ENCODE measurements at places on chromosomes 12 and 14.
A peak's percentile ranks its signal among the peaks of the same experiment; 100 is the strongest.

- no peak for DNase-seq
Observed at GRCh38 chr14:36275741-36276140, 44.7 kb downstream of the MBIP start.

DNA sequence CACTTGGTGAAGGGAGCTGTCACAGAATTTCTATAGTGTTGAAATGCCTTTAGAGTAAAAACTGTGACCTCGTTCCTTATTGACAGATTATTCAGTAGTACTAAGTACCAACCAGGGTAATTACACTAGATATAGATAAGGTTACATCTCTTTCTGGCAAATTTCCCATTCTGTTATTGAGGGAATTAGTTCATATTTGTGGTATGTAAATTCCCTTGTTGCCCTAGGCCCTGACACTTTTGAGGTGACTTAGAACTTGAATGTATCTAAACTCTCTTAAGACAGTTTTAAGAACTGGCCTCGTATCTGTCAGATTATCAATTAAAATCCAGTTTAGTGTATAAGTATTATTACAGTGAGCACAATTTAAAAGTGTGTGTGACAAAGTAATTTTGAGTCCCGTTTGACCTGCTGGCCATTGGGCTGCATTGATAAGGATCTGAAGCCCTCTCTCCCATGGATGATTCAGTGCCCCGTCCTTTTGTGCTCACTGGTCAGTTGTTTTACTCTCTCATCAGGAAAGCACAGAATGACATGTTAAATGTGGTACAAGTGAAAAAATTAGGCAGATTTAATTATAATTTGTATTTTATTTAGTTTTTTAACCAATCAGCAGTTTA, 123.2 kb downstream of the GPR135 start:
- DNase-seq = no peak

DNA sequence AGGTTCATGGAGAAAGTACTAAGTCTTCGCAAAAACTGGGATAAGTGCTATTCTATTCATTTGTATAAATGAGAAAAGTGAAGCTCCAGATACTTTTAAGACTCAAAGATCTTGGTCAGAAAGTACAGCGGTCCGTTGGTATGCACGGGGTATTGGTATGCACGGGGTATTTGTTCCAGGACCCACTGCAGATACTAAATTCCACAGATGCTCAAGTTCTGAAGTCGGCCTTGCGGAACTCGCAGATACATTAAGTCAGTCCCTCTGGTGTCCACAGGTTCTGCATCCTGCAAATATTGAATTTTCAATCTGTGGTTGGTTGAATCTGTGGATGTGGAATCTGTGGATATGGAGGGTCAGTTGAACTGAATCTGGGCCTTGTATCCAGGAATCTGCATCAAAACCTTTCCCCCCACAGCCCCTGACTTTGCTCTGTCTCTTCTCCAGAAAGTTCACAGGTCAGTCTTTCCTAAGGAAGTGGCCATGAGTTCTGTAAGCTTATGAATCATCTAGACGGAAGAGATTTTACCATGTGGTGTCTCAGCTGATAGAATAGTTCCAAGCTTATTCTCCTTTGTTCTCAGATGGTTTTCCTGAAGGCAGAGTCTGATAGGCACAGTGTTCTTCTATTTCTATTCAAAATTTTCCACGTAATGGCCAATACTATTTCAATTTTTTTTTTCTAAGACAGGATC, 274.7 kb downstream of the NEDD1 start:
- DNase-seq = no peak

GRCh38 chr14:75535164-75535898, 13.1 kb downstream of the BATF start:
- no peak for DNase-seq

GRCh38 chr12:108568338-108569154, 6.2 kb downstream of the ISCU start:
- no peak for DNase-seq

GRCh38 chr14:58752771-58753201, 115.0 kb downstream of the DACT1 start:
- peak; percentile 78 for DNase-seq

DNA sequence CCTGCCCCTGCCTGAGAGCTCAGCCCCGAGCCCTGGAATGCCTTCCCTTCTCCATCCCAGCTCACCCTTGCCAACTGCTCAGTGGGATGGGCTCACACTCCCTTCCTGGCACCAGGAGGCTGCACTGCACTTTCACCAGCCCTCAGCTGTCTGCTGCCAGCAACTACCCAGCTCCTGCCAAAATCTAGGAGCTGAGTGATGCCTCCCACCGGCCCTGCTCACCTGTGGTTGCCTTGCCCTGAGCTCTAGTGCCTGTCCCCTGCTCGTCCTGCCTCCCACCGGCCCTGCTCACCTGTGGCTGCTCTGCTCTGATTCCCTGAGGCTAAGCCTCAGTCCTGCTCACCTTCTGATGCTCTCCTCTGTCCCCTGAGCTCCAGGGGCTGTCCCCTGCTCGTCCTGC, 119.8 kb downstream of the TMEM121 start:
- DNase-seq = no peak

DNA sequence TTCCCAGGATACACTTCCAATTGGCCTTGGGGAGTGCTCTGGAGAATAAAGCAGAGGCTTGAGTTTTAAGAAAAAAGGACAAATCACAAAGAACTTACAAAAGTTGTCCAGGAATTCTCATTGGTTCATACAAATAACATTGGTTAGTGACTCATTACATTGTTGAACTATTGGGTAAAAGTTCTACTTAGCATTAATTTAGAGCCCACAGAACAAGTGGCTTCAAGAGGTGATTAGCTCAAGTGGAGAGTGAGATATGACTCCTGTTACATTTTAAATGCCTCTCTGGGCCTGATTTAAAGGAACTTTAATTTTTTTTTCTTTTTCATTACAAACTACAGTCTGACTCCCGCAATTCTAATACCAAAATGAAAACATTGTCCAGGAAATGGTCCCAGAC, 72.9 kb downstream of the ASCL4 start:
- DNase-seq = peak; percentile 29

GRCh38 chr14:100911665-100912316, 8.3 kb upstream of the RTL1 start:
- DNase-seq = no peak

- no peak for DNase-seq
Observed at GRCh38 chr14:75697386-75697785, 36.3 kb downstream of the TTLL5 start.
